ENCODE measurements at places on chromosomes 7 and 10.

DNA sequence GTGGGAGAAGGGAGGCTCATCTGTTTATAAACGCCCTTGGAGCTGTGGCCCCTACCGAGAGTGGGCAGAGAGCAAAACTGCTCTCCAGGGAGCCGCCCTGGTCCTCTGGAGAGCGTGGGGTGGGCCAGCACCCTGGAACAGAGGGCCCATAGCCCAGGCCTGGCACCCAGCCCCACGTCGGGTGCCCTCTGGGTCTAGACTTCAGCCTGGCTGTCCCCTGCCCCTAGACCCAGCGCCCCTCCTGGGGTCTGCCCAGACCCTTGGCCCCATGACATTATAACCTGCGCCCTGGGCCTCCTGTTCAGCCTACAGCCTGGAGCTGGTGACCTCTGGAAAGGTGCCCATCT lies 24.7 kb downstream of the GET4 start:
- no peak for DNase-seq

GRCh38 chr7:53504914-53505313 lies 469.5 kb downstream of the POM121L12 start:
- no peak for DNase-seq

GRCh38 chr10:79069325-79070080 lies 737 bp downstream of the ZMIZ1 start:
- DNase-seq: peak; percentile 37

DNA sequence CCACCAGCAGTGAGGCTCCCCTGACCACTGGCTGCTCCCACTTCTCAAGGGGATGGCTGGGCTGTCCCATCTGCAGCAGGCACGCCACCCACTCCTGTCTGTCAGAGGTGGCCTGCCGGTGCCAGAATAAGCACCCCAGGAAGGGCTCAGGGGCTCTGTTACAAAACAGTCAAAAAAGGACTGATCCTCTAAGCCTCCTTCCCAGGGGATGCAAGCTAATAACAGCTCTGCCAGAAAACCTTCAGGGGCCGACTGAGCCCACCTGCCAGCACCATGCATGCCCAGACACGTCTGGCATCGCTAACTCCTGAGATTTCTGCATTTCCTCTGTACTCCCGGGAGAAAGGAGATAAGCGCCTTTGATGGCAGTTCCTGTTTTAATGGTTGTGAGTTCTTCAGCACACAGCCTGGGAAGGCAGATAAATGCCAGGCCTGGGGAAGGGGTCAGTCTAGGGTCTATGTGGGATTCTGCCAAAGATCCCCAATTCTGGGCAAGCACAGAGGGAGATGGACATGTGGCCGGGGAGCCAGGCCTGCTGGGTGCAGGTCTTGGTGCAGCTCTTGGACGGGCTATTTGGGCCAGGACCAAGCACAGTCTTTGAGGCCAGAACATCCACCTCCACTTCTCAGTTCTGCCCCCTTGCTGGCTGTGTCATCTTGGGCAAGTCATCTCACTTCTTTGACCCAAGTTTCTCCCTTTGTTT lies 128.4 kb downstream of the ARHGAP22 start:
- DNase-seq: no peak

DNA sequence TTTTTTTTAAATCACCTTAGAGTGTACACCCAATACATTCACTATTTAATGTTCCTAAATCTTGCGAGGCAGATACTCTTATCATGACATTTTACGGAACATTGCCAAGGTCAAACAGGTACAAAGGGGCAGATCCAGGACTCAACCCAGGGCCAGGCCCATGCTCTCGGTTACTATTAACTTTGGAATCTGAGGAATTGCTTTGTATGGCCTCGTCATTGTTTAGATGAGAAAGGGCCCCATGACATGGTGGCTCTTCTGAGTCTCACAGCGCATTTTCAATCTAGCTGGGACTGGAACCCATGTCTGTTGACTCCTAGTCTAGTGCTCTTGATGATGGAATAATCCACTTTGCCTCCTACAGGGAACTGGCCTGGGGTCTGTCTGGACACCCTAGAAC lies 59.1 kb downstream of the GATA3 start:
- DNase-seq: no peak

DNA sequence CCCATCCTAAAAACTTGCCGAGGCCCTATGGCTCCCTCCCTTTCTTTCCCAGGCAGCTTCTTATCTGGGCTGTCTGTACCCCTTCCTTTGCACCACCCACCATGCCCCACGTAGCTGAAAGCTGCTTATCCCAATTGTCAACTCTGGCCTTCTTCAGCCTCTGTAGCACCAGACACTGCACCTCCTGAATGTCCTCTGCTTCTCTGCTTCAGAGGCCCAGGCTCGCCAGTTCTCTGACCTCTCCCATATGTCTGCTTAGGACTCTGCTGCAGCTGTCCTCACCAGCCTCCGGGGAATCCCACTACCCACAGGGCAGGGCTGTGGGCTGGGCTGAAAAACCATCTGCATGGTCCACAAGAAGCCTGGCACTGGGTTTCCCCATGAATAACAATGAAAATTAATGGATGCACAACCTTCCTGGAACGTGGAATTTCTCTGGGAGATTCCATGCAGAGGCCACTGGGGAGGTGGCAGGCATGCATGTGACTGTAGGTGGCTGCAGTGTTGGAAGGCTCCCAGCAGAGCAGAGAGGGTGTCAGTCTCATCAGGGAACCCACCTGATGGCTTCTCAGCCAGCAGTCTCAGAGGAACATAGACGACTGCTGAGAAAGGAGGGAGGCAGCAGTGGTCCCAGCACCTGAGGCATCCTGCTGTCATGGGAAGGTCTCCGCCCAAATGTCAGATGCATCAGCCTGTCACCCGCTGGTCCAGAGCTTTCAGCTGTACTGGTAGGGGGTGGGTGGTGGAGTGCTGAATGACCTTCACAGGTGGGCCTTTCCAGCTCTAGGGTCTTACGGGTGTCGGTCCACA lies 16.8 kb upstream of the SH2D4B start:
- no peak for DNase-seq

- DNase-seq: no peak
These were observed 49.4 kb downstream of the VCL start for GRCh38 chr10:74047304-74047703.

DNA sequence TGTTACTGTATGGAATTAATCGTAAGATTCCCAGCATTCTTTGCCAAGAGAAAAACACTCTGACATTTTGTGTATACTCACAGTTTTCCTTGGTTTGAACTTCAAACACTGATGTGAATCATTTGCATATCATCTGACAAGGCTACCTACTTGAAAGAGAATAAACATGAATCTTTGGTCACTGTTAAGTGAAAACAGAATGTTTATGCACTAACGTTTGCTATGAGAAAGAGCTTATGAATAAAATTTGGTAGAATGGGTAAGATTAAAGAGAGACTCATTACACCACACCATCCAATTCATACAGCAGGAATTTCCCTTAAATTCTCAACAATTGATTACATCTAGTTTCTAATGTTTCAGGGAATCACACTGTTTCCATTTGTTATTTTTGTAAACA lies 46.6 kb downstream of the MACC1 start:
- DNase-seq: no peak

- DNase-seq: no peak
These were observed 138.8 kb downstream of the ADCYAP1R1 start for GRCh38 chr7:31190906-31191305.

- DNase-seq: no peak
These were observed 486.7 kb downstream of the SDK1 start for GRCh38 chr7:3787717-3788264.

DNA sequence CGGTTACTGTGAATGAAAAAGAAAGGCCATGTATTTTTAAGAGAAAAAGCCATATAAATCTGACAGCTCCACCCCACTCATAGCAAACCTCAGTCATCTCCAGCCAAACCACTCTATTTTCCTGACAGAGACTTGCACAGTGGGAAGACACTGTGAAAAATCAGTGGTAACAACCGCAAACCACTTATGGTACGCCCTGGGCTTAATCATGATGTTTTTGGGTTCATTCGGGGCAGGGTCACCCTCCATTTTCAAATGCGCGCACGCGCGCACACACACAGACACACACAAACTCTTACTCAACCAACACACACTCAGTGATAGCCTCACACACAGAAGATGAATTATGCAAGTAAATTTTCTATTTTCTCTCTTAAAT lies 82.1 kb upstream of the HPS1 start:
- no peak for DNase-seq

- no peak for DNase-seq
These were observed 110.6 kb downstream of the ATXN7L1 start for GRCh38 chr7:105765846-105766245.

- DNase-seq: no peak
These were observed 19.6 kb upstream of the ENO4 start for GRCh38 chr10:116829711-116830110.

DNA sequence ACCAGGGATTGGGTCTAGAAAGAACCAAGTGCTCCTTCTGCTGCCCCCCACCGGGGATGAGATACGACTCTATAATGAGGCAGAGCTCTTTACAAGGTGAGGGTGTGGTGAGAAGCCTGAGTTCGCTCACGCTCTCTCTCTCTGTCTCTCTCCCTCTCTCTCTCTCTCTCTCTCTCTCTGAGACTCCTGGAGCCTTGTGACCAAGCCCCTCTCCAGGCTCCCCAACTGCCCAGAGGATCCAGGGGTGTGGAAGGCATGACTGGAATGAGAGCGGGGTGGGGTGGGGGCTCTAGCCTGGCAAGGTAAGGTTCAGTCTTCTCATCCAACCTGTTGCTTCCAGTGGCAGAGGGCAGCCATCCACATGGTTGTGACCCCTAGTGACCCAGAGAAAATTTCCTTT lies 3.1 kb upstream of the PTF1A start:
- DNase-seq: no peak

DNA sequence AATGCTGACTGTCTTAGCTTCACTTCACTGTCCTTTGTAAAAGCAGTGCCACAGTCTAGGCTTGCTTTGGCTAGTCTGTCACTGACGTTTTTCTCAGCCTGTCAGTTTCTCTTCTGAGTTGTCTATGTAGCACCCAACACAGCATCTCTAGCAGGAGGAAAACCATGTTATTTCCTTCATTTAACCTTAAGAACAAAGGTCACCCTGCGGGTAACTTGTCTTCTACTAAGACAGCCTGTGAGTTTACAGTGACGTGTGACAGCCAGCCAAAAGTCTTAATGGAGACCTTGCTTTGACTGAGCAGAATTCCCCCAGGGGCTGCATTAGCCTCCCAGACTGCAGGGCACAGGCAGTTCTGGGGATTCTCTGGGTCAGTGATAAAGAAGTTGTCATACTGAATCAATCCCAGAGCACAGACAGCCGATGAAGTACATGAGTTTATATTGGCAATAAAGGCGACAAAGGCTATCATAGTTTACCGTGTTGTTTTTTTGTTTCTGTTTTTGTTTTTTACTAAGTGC lies 296.0 kb upstream of the KIAA1217 start:
- DNase-seq: no peak

- DNase-seq: no peak
These were observed 68.9 kb downstream of the CD36 start for GRCh38 chr7:80707318-80707717.

GRCh38 chr10:96578022-96578421 lies 8.8 kb downstream of the TM9SF3 start:
- no peak for DNase-seq

DNA sequence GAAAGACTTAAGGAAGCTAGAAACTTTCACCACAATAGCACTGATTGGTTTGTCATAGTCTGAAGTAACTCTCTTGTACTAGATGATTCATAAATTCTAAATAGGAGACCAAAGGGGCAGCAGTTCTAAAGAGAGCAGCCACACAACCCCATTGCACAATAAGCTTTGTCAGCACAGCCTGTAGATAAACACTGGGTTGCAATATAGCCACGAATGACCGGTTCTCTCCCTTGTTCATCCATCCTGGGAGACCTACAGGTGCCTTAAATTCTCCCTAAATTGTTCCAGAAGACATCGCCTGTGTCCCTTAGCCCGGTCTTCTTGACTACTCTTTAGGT lies 167.0 kb downstream of the SNX13 start:
- no peak for DNase-seq

DNA sequence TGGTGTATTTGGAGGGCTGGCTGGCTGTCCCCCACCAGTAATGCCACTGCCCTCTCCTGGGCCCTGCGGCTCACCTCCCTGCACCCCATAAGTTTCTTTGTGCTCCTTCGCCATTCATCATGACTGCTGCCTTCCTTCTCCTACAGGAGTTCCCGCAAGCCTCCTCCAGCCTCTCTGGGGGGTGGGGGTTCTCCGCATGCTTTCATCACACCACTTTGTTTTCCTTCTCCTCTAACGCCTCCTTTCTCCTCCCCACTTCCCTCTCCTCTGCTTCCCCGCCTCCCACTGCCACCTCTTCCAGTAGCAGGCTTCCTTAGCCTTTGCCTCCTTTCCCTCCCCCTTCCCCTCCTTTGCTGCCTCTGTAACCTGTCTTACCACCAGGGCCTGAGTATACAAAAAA lies 58.1 kb downstream of the PAX2 start:
- DNase-seq: no peak

- no peak for DNase-seq
These were observed 255.7 kb upstream of the LRRN3 start for GRCh38 chr7:110835218-110835617.

DNA sequence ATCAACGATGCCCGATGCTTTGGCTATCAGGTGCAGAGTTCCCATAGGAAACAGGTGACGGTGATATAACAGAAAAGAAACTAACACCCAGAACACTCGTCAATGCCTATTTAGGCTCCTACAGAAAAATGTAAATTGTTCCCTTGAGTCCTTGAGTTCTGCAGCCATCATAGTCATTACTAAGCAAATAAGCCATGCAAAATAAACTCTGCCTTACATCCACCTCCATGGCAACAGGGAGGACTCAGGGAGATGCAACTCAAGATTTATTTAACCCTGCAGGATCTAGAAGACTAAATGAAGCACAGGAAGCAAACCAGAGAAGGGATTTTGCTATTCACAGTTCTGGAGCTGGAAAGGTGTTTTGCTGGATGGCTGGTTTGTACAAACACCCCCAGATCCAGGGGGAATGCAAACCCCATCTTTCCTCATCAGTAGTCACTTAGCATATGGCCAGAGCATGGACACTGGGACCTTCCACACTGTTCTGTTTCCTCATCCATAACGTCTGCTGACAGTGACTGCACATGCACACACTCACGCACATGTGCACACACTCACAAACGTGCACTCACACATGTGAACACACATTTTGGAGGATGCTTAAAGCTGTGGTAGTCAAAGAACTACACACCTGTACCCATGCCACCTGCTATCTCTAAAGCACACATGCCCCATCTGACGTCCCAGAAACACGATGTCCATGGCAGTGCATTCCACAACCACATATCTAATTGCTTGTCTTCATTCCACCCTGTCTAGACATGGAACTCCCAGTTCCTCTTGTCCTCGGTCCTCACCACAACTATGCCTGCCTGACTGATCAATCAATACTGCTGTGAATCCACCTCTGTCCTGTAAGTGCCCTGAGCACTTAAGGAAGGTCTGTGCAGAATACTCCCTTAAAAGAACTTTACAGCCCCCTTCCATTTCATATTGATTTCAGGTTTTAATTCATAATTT lies 178.2 kb downstream of the COBL start:
- DNase-seq: no peak

DNA sequence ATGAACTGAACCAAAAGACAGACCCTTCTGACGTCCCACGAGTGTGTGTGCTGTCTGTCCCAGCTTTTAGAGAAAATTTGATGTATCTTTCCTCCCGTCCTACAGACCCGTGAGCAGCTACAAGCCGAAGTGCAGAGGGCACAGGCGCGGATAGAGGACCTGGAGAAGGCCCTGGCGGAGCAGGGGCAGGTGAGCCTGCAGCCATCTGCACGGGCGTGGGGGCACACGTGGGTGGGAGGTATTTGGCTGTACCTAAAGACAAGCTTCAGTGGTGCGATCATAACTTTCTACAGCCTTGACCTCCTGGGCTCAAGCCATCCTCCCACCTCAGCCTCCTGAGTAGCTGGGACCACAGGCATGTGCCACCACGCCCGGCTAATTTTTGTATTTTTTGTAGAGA lies 41.7 kb upstream of the DPYSL4 start:
- DNase-seq: no peak
